Activated CD4-positive, alpha-beta T cell treated with anti-CD3 and anti-CD28 coated beads, Interleukin-2, amount 50 U/mL, for 4 hours (primary cell): ENCODE measurements at places on chromosomes 16 and 17.

GRCh38 chr17:81693509-81694210 lies 9.5 kb upstream of the MRPL12 start:
- no peak for DNase-seq

GRCh38 chr16:84832488-84833143 lies 12.8 kb downstream of the CRISPLD2 start:
- DNase-seq, result no peak

DNA sequence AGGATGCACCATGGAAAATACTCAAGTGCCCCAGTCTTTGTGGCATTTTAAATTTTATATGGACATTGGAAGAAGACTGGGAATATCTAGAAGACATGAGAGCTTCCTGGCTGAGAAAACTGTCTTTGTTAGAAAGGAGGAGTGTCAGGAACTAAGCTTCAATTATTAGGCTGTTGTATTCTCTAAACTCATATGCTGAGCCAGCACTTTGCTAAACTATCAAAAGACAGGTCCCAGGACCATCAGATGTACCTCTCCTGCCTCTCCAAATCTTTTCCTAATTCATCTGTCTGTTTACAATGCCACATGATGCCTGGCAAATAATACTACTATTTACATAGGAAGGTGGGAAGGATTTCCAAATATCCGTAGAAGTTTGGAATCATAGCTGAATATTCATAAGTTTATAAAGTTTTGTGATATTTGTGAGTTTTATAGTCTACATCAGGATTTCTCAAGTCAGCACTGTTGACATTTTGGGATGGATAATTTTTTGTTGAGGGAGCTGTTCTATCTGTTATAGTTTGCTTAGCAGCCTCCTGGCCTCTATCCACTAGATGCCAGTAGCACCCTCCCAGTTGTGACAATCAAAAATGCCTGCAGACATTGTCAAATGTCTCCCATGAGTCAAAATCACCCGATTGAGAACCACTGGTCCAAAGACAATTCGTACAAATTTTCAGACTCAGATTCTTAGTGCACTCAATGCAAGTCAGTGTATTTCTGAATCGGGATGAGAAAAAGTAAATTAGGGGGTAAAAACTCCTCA lies 61.2 kb upstream of the NETO2 start:
- no peak for DNase-seq

DNA sequence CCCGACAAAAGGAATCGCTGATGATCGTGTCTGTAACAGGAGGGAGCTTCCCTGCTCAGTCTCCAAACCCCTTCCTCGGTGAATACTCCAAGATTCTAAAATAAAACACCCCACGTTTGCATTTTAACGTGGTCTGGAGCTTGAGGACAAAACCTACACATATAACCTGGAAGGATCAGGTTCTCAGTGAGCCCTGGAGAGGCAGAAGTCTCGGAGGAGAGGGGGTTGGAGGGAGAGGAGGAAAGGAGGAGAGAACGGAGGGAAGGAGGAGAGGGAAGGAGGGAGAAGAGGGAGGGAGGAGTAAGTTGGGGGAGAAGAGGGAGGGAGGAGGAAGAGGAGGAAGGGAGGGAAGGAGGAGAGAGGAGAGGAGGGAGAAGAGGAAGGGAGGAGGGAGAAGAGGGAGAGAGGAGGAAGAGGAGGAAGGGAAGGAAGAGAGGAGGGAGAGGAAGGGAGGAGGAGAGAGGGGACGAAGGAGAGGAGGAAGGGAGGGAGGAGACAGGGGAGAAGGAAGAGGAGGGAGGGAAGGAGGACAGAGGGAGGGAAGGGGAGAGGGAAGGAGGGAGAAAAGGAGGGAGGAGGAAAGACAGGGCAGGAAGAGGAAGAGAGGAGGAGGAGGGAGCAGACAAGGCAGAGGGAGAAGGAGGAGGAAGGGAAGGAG lies 27.4 kb upstream of the GINS2 start:
- DNase-seq, result no peak

GRCh38 chr17:27572665-27573064 lies 58.3 kb upstream of the LGALS9 start:
- DNase-seq, result peak; percentile 5

DNA sequence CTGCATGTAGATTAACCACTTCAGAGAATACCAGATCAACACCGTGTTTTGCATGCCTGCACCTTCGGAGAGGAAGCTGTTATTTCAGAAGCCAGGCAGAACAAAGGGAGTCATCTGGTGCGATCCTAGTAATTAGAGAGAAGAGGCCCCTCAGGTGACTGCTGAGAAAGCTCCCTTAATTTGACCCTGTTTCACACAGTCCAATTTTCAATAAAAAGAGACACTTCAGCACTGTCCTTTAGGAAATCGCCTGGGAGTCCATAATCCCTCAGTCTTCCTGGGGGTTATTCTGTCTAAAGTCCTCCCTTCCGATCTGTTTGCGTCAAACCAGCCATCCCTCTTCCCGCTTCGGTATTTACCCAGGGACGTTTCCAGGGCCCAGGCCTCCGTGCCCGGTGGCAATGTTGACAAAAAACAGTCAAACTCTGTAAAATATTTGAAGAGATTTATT lies 23.4 kb upstream of the TNRC6C start:
- no peak for DNase-seq

GRCh38 chr17:56292578-56292977 lies 139.3 kb downstream of the ANKFN1 start:
- DNase-seq, result no peak

DNA sequence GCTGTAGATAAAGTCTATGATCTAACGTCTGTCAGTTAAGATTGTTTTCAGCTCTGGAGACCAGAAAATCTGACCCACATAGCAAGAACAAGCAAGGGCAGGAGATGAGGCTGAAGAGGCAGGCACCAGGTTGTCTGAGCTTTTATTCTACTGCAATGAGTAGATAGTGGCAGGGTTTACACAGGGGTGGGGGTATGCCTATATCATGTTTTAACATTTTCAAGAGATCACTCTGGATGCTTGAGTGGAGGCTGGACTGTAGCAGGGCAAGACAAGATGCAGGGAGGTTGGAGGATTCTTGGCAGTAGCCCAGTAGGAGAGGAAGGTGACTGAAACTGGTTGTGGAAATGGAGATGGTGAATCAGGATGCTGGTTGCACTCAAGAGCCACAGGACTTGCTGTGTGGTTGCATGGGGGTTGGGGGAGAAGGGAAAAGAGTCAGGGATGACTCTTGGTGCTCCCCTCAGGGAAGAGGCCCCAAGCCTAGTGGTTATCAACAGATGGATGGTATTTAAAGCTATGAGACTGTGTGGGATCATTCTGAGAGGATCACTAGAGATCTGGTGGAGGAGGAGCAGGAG lies 143.1 kb upstream of the KCNJ18 start:
- DNase-seq, result no peak

GRCh38 chr16:53832896-53833544 lies 129.1 kb downstream of the FTO start:
- DNase-seq, result no peak

DNA sequence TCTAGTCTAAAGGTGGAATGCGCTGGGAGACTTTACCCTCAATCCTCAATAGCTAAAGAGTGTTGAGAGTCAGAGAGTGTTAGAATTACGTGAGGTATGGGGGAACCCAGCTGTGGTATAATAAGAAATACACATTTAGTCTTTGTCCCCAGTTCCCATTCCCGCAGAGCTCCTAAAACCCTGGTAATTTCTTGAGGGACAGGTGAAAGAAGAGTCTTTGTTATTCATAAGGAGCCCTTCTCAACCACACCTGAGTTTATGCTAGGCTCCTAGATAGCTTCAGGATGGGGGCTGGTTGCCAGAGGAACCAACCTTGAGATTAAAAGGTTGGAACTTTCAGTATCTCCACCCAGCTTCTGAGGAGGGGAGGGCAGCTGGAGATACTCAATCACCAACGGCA lies 5.8 kb downstream of the ZNF18 start:
- no peak for DNase-seq

DNA sequence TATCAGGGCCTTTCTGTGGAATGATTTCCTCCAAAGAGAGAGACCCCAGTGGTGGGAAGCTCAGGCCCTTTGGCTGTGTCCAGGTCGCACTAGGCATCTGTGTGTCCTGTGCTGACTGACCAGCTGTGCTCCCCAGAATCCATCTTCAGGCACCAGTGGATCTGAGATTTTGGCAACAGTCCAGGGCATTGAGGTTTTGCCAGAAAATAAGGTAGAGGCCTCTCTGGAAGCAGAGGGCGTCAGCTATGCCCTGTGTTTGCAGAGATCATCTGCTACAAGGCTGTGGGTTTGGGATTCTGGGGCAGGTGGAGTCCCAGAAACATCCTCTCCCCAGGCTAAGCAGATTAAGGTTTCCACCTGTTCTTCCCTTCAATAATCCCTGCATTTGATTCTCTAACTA lies 57.5 kb upstream of the TOB1 start:
- no peak for DNase-seq

GRCh38 chr16:3007957-3008689 lies 4.6 kb upstream of the CLDN9 start:
- DNase-seq, result peak; percentile 18

DNA sequence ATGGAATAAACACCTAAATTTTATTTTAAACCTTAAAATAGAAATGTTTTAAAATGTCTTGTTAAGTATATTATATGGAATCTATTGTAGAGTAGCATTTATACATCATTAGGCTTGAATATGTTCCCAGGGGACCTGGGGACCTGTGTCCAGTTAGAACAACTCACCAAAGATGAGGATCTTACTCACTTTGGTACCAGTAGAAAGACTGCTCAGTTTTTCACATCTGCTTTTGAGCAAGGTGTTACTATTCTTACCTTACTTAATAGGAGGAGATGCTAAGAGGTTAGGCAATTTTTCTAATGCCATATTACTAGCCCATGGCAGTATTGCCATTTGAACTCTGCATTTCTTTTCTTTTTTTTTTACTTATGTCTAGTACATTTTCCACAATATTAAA lies 14.7 kb downstream of the STXBP4 start:
- DNase-seq, result no peak

DNA sequence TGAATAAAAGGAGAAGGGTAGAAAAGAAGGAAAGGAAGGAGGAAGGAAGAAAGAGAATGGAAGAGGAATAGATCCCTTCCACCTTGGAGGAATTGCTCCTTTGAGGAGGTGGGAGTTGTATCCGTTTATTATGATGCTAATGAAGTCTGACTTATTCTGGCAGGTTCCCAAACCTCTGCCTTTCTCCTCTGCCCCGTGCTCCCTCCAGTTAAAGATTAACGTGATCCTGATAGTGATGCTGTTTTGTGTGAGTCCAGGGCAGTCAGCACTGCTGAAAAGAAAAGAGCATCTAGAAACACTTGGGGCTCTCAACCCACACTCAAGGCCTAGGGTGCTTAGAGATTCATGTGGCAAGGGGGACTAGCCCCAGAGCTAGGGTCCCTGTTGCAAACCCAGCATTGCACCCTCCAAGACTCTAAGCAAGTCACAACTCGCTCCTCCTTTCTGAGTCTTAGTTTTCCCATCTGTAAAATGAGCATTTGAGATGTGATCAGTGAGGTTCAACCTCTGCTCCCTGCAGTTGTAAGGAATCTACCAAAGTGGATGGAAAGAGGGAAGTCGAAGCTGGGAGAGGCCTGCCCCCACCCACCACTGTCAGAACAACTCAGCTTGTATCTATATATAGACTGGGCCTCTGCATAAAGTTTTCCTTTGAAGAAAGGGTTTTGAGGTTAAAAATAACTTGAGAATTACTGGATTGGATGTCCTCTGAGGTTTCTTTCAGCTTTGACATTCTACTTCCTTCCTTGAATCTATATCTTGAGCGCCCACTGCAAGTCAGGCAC lies 46.9 kb upstream of the TMEM132E start:
- DNase-seq, result no peak

DNA sequence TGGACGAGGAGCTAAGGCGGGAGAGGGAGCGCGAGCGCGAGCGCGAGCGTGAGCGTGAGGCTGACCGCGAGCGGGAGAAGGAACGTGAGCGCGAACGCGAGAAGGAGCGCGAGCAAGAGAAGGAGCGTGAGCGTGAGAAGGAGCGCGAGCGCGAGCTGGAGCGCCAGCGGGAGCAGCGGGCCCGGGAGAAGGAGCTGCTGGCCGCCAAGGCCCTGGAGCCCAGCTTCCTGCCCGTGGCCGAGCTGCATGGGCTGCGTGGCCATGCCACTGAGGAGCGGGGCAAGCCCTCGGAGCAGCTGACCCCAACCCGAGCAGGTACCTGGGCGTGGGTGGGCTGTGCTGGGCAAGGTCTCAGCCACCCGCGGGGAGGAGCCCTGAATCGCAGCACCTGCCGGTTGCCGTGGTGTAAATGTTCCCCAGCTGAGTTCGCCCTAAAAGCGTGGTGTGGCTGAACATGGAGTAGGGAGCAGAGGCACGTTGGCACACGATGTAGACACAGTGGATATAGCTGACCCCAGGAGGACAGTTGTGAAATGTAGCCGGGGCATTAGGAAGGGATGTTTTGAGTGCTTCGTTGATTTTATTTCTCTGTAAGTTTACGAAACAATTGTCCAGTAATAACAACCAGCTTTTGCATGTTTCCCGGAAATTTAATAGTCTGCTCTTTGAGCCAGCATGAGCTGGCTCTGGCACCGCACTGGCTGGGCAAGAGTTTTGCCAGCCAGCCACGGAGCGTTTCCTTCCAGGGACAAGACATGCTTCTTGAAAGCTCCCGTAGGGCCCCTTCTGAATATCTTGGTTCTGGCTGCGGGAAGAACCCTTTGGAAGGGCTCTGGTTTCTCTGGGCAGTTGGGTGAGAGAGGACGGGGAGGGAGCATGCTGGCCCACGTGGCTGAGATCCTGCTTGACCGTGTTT lies 32.1 kb downstream of the GINS2 start:
- DNase-seq, result no peak

DNA sequence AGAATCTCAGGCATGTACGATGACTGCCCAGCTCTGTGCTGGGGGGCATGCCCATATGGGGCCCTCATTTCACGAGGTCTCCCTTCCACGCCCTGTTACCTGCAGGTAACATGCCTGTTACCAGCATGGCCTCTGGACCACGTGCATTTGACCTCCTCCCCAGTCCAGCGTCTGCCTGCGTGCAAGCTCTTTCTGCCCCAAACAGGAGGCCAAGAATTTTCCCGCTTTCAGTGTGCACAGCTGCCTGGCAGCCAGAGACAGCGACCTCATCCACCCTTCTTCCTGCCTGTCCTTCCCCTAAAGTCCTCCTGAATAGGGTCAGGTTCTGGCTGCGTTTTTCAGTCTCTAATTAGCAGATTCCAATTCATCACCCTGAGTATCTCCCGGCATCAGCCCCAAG lies 306.5 kb upstream of the ZFHX3 start:
- no peak for DNase-seq
